ENCODE measurements at places on chromosomes 3 and 15.

DNA sequence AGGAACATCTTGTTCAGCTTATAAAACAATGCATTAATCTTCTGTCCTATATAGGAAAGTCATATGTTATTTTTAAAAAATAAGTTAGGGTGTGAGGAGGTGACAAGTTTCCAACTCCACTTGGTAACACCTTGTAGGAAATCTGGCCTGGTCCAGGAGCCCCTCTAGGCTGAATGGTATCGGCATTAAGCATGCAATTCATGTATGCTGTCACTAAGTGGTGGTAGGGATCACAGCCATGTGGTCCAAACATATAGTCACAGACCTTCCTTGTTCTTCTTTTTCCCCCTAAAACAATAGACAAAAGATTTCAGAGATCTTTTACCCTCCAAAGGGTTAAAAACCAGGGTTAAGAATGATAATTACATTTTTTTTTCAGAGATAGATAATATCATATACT, 4.2 kb upstream of the APBA2 start:
- DNase-seq, result peak; percentile 35

GRCh38 chr3:46168583-46169345, 39.3 kb downstream of the CCR1 start:
- no peak for DNase-seq

- no peak for DNase-seq
Measured at GRCh38 chr3:138034918-138035317, 25.0 kb downstream of the CLDN18 start.

DNA sequence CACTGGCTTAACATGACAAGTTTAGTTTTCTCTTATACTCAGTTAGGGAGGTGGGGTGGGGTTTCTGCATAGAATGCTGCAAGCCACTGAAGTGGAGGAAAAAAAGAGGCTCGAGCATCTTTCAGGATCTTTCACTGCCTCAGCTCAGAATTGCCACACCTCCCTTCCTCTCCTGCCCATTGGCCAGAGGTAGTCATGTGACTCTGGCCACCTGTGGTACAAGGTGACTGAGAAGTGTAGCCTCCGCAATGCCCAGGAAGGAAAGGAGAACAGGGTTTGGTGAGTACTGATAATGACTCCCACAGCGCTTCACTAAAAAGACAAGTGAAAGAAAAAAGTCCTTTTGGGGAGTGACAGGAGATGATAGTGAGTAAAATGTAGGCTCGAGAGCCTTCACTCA, 124.3 kb upstream of the TRIM42 start:
- DNase-seq, result no peak

DNA sequence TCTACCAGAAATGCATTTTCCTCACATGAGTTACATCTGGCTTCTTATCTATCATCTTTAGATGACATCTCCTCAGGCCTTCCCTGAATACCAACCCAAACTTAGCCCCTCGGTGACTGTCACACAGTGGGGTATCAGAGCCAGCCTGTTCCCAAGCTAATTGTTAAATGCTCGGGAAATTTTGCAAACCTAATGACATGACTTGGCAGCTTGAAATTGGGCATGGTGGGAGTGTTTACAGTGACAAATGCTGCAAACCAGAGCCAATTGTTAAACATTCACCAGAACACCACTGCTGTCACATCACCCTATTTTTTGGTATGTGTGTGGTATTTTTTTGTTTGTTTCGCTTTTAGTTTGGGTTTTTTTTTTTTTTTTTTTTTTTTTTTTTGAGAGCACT, 130.8 kb downstream of the HCN4 start:
- DNase-seq, result no peak

All from NCI-H82 (cell line).